ENCODE measurements at places on chromosomes 2 and 18.

GRCh38 chr18:3479978-3480509, 30.1 kb downstream of the TGIF1 start:
- no peak for DNase-seq

GRCh38 chr2:159549234-159549633, 67.1 kb downstream of the BAZ2B start:
- DNase-seq, result no peak

DNA sequence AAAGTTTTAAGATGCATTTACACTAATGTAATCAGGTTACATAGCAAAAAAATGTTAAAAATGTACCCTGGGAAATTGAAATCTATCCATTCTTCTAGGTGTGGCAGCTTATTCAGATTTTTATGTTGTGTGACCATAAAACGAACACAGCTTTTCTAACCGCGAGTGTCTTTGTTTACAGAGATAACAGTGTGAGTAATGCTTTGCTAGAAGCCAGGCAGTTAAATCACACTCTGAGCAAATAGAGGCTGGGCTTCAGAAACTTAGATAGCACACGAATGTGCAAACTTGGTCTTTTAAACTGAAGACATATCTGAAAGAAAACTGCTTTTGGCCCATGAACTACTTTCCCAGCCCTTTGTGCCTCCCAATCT, 116.1 kb downstream of the SPTBN1 start:
- DNase-seq, result no peak

DNA sequence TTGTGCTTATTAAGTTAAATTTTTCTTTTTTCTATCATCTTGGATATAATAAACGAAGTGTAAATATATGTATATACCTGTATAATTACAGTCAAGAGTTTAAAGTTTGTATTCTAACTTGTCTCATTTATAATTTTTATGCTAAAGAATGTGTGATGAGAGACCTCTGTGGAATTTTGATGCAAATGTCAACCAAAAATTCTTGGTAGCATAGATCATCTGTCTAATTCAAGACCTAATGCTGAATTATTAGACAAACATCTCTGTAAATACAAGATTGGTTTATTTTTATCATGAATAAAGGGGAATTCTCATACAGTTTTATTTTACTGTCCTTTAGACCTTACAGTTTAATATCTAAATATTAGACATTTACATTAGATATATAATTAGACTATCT, 149.2 kb upstream of the VWC2L start:
- DNase-seq, result no peak

DNA sequence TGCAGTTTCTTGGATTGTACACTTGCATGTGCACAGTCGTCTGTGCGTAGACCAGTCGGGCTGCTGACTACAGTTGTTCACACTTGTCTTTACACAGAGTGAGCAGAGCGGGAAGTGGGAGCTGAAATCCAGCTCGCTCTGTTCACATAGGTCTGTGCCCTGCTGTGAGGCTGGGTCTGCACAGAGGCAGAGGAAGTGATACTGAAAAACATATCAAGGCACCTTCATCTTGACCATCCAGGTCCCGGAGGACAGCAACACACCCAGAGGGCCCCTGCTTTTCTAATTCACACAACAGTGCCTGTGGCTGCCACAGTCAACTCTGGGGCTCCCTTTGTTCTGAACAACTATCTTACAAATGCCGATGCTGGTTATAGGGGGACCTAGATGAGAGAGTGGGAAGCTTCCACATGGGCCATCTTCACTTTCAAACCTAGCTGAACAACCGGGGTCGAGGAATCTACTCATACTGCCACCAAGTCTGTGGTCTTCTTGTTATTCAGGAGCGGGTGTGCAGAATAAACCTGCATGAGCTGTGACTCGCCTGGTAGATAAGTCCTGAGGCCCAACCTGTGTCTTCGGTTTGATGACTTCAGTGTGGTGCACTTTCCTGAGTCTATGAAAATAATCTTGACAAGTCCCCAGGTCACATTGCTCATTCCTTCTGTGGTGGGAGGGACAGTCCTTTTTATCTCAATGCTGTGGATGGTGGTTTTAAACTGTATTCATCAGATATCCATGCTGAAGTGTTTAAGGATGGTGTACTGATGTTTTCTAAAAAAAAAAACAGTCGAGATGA, 3.5 kb upstream of the ADNP2 start:
- no peak for DNase-seq

- DNase-seq, result no peak
These were observed 46.8 kb upstream of the DNMT3A start for GRCh38 chr2:25388491-25388890.

DNA sequence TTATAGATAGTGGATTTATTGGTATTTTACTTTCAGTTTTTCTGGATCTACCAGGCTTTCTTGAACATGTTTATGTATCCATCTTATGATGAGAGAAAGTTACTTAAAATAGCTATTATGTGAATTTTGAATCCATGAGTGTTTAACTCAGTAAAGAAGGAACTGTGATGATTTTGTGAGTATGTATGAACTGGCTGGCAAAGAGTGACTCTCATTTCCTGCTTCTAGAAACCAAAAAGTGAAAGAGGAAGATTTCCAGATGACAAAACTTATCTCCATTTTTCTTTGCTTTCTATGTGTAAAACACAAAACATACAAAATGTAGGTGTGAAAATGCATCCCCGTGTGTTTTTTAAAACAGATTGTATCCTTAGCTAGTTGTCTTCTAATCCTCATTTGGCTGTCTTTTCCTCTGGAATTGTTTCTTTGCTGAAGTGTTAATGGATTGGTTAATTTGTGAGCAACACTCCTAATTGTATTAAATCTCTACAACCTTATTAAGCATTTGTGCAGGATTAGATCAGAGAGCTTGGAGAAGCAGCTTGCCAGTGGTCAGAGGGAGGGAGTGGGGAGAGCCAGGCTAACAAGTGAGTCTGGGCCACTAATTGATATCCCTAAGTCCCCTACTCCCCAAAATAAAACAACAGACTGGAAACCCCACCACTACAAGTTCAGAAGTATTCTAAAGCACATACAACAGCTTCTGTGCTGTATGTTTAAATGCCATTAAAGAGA, 23.9 kb downstream of the PTPRM start:
- no peak for DNase-seq

- no peak for DNase-seq
These were observed 204.8 kb downstream of the SETBP1 start for GRCh38 chr18:44885507-44885906.

- no peak for DNase-seq
These were observed 27.4 kb downstream of the ITSN2 start for GRCh38 chr2:24332791-24333540.

GRCh38 chr2:65340898-65341681, 91.3 kb downstream of the SPRED2 start:
- DNase-seq, result no peak
